ENCODE measurements at places on chromosomes 3 and 15.

DNA sequence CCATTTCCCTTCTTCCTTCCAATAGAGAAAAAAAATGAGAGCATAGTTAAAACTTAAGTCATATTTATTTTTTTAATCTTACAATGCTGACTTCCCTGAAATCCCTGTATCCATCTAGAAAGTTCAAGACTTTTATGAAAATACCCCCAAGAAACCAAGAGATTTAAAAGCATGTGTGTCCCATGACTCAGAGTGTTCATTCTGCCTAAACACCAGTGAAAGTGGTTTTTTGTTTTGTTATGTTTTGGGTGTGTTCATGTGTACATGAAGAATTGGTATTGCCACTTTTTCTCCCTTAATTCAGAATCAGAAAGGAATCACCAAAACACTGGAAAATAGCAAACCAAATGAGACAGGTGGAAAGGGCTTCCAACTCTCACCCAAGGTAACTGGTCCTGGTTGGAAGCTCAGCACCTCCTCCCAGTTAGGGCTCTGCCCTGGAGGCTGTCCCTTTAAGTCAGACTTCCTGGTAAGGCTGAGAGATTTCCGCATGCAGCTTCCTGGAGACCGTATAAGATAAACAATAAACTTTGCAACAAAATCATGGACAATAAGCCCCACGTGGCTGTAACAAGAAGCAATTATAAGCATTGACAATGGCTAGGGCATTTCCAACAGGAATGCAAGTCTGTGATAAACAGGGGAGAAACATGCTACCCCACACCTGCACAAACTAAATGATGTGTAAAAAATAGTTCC is 121.9 kb upstream of the ARHGEF3 start:
- DNase-seq = no peak

DNA sequence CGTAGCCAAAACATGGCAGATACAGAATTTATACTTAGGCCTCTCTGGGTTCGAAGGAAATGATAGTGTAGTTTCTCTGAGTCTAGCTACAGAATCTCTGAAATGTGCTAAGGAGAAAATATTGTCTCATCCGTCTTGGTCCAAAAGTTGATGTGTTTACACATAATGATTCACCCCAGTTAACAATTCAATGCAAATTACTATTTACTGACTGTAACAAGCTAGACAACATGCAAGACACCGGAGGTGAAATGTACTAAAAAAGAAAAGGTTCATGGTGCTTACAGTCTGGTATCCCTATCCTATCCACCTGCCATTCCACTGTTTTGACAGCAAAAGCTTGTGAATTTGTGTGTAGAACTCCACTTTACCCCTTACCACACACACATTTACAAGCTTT is 146.8 kb downstream of the SUCLG2 start:
- no peak for DNase-seq

DNA sequence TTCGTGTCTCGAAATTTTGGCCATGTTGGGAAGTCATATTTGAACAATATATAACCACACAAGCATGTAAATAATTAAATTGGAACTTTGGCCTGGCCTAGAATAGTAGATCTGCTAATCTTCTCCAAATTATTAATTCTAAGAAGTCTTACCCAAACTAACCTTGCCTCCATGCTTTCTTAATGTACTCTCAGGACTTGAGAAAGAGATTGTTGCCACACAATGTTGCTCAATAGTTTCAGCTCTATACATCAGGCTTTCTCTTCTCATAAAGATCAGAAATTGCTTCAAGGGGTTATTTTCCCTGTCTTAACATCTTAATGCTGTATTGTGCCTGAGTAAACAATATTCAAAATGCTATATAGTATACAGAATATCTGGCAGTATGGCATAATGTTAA is 202.7 kb upstream of the LRIG1 start:
- no peak for DNase-seq

GRCh38 chr15:57751177-57751800 is 44.8 kb downstream of the POLR2M start:
- DNase-seq = peak; percentile 16

DNA sequence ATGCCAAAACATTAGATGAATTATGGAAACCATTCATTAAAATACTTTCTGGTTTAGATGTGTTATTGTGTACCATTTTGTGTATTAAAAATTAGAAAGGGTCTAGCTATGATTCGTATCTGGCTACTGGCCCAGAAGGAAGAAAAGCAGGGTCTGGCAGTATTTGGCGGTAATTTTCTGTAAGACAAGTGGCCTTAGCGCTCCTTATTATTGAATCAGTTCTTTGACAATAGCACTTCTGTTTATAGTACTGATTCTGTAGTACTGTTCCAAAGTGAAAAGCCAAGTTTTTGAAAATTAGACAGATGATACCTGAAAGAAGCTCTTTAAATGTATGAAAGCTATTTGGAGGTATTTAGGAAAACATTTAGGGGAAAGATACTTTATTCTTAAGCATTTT is 10.2 kb downstream of the GLCE start:
- DNase-seq = peak; percentile 12

GRCh38 chr15:65212097-65212496 is 824 bp upstream of the CILP start:
- no peak for DNase-seq

GRCh38 chr3:158732856-158733200 is 571 bp upstream of the RARRES1 start:
- DNase-seq = no peak

GRCh38 chr3:72560846-72561675 is 287.2 kb downstream of the SHQ1 start:
- no peak for DNase-seq

GRCh38 chr3:127105587-127105986 is 87.3 kb upstream of the PRR23E start:
- no peak for DNase-seq

DNA sequence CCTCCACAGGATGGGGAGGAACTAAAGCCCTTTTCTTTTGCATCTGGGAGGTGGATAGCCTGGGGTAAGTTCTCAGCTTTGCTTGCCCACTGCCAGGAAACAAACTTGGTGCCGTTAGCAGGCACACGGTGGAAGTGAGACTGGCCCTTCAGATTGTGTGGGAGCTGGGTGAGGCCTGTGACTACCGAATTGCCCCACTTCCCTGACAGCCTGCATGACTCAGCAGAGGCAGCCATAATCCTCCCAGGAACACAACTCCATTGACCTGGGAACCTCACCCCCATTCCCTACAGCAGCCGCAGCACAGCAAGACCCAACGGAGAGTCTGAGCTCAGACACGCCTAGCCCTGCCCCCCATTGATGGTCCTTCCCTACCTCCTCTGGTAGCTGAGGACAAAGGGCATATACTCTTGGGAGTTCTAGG is 282.6 kb downstream of the KLF13 start:
- DNase-seq = no peak

- no peak for DNase-seq
Measured at GRCh38 chr3:86982883-86983282, 8.1 kb downstream of the VGLL3 start.

GRCh38 chr15:80533790-80534333 is 129.7 kb downstream of the ARNT2 start:
- DNase-seq = no peak

GRCh38 chr15:57921371-57921770 is 144.1 kb downstream of the ALDH1A2 start:
- no peak for DNase-seq

GRCh38 chr3:24373198-24373959 is 121.3 kb downstream of the THRB start:
- DNase-seq = no peak

- DNase-seq = no peak
Measured at GRCh38 chr15:89802986-89803824, 11.4 kb downstream of the ANPEP start.

- no peak for DNase-seq
Measured at GRCh38 chr15:82044373-82045178, 1.2 kb downstream of the MEX3B start.

DNA sequence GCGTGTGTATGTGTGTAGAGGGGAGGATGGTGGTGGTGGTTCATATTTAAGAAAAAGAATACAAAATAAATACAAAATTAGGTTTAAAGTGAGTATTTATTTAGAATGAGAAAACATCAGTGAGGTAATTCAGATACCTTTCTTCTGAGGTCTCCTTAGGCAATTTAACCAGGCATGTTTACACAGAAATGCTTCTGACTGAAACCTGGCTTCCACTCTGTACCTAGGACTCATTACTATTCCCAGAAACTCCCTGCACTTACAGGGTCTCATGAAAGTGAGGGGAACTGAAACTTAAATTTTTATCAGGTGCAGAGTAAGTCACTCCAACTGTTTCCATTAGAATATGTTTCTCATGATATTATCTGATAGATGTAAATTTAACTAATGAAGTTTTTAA is 10.3 kb upstream of the DIPK2A start:
- DNase-seq = no peak

DNA sequence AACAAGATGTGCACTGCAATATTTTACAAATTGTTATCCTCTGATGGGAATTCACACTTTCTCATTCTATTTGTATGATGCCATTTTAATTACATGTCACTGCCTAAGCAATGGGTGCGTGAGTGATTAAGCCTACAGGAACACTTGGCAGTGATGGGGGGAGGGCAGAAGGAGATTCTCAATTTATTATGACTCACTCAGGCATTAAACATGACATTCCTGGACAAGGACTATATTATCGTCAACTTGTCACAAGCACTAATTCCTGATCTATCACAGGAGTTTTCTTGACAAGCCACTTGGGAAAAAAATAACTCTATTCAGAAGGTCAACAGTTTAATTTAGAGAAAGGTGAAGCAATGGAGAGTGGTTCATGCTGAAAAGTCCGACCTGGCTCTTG is 556.8 kb downstream of the NSUN3 start:
- DNase-seq = no peak

- DNase-seq = no peak
Measured at GRCh38 chr3:78495301-78495700, 1272.5 kb downstream of the ROBO1 start.

DNA sequence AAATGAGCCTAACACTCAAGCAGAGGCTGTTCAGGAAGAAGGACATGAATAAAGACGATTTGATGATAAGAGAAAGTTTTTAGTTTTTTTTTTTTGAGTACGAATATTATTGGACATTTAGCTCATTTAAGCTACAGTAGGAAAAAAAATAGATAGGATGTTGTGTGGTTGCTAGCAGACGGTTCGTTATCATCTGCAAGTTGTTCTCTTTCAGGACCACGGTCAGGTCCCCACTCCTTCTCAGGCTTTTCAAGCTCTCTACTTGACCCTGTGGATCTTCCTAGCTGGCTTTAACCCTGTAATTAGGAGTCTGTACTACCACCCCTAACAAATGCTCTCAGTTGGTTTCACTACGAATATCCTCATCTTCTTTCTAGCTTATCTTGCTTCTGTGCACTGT is 1.1 kb downstream of the KCNH8 start:
- no peak for DNase-seq

GRCh38 chr15:71629781-71630474 is 180.4 kb upstream of the NR2E3 start:
- DNase-seq = no peak

DNA sequence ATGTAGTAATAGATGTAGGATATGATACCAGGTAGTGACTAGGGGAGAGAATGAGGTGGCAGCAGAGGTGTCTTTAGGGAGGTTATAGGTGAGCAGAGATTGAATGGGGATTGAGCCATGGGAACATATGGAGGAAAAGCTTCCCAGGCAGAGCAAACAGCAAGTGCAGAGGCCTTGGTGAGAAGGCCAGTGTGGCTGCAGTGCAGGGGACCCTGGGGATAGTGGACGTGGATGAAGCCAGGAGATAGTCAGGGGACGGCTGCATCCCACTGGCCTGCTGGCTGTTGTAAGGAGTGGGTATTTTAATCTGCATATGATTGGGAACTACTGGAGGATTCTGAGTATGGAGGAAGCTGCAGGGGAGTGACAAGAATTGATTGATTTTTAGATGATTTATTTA is 62.7 kb upstream of the TRAK1 start:
- no peak for DNase-seq

- peak; percentile 89 for DNase-seq
Measured at GRCh38 chr3:33173103-33173502, 45.5 kb downstream of the SUSD5 start.

GRCh38 chr3:152505926-152506325 is 237.2 kb downstream of the MBNL1 start:
- DNase-seq = no peak

DNA sequence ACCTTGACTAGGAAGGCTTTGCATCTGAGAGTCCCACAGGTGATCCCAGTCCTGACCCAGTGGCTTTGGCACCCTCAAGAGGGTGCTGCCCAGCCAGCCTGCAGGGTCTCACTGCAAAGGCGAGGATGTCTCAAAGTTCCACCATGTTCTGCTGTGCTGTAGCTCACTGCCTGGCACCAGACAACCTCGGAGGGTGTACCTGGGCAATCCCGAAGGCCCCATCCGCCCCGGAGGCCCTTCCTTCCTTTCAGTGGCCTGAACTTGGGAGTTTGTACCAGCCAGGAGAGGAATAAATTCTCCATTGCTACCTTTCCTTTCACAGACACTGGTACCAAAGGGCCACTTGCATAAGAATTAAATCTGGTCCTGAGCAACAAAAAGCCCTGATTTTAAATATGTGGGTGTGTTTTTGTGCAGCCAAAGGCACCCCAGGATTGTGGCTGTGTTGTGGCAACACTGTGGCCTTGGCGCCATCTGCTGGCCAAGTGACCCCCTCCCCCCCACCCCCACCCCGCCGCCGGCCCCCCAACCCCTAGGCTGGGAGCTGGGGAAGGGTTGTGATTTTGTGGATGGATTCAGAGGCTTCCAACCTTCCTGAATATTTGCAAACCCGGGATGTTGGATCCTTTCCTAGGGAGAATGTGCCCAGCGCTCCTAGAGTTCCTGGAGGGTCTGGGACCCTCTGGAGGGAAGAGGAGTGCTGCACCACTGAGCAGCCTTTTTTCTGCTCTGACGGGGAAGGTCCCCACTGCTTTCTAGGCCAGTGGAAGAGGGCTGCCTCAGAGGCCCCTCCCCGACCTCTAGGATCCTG is 9.7 kb upstream of the PTPN23 start:
- no peak for DNase-seq

DNA sequence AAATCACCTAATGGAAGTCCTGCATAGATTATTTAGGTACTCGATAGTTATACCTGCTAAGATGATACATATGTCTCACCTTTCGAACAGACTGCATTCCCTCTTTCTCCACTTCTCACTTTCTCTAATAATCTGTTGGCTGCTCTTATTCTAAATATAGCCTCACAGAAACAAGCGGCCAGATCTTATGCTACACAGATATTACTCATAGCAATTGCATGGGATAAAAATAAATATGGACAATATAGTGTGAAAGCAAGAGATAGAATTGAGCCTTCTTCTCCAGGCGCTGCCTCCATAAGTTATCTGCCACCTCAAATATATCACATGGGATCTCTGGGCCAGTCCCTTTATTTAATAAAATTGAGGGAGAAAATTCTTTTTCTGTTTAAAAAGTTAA is 29.5 kb upstream of the TGFBR2 start:
- DNase-seq = no peak

DNA sequence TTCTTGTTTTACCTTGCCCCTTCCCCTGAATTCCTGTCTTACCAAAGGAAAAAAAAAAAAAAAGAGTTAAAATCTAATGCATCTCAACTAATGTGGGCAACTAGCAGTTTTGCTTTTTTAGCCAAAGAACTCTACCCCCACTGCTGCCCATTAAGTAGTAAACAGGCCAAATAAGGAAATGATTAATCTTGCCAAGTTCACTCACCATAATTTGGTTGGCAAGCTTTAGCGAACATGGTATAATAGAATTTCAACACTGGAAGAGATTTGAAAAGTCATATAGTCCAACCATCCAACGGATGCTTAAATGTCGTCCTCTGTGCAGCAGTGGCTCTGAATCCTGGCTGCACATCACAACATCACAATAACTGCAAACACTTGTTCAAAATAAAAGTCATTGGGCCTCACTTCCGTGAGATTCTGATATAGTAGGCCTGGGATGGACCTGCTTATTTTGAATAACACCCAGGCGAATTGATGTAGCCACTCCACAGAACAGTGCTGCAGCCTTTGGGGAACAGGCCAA is 142.0 kb upstream of the UBE2E1 start:
- no peak for DNase-seq
